ENCODE measurements at places on chromosomes 16 and 17. TPM values are rescaled to one million over a fixed set of nuclear protein-coding genes. Genes with fewer than 3 reads are reported as not detected.

The ZSCAN10 gene
- total RNA-seq: 0.12 TPM

The DHX38 gene
- 50.5 TPM for total RNA-seq

The TNS4 gene
- total RNA-seq: 0.35 TPM

The CLEC3A gene
- not detected for total RNA-seq

The PTGES3L gene
- total RNA-seq: 5.8 TPM

All from metanephros (tissue), 2 donors.